Mesenteric fat pad (tissue), 1 donor: ENCODE measurements at places on chromosomes 4 and X. TPM values are rescaled to one million over a fixed set of nuclear protein-coding genes. Genes with fewer than 3 reads are reported as not detected.

GRCh38 chr4:138305050-138305449, 62.9 kb upstream of the SLC7A11 start:
- DNase-seq: no peak

GRCh38 chr4:124862261-124862660, 149.7 kb upstream of the ANKRD50 start:
- no peak for DNase-seq

DNA sequence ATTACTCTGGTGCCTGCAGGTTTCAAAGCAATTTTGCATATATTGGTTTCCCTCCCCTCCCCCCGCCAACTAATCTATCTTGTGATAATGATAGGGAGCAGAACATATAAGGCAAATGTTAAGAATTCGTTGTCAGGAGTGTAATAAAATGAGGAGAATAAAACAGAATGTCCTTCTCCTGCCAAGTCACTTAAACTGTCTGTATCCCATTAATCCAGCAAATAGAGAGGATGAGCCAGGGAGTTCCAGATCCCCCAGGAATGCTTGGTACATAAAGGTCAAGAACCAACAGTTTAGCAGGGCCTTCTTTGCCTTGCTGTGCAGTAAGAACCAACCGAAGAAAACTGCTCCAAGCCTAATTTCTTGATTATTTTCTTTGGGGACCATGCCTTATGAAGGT, 141.4 kb downstream of the AMELX start:
- DNase-seq: no peak

DNA sequence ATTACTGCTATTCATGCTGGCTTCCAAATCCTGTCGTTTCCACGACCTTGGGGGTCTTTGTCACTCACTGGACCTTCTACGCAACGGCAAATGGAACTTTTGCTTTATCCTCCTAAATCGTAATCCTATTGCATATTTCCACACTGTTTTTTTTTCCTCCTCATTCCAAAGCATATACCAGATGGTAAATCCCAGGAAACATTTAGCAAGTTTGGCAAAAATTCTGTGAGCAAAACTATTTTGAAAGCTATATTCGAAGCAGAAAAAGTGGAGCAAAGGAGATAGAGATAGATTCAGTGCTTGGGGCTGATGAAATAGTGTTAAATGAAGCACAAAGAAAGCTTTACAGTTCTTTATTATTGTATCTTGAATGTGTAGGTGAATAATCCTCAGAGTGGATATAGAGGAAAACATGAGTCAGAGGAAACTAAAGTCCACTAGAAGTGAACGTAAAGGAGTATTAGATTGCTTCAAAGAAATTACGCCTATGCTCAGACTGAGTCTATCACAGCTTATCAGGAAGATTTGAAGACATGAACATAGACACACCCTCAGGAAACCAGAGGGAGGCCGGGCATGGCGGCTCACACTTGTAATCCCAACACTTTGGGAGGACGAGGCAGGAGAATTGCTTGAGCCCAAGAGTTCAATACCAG, 50.2 kb upstream of the FAM9A start:
- DNase-seq: no peak

- DNase-seq: no peak
Observed at GRCh38 chr4:119804404-119804803, 175.8 kb upstream of the PDE5A start.

DNA sequence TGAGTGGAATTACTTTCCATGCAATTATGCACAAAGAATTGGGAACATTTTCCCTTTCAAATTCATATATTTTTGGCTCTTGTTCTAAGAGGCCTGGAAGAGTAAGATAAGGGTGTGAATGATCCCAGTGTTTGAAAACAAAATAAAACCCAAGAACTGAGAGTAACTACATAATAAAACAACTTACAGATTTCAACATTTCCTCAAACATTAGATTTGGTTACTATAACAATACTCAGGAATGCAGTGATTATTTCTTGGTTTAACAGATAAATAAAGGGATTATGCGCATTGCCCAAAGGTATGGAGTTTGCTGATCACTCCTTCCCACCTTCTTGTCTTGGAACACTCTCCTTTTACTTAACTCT, 292.5 kb downstream of the CAMK2D start:
- DNase-seq: no peak

DNA sequence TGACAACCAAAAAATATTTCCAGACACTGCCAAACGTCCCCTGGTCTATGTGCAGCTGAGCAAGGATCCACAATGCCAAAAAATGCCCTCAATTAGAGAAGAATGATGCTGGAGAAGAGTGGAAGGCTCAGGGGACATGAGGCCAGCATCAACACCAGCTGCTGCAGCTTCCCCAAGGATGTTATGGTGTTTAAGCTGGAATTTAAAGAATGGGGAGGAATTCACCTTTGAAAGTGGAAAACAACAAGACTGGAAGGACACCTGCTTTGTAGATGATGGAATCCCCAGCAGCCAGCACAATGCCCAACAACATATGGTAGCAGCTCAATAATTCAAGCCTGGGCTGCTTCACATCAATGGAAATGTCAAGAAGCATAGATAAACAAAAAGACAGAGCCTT, 20.3 kb upstream of the SMPX start:
- DNase-seq: no peak

- DNase-seq: no peak
Observed at GRCh38 chr4:38678078-38678477, 14.1 kb downstream of the KLF3 start.

DNA sequence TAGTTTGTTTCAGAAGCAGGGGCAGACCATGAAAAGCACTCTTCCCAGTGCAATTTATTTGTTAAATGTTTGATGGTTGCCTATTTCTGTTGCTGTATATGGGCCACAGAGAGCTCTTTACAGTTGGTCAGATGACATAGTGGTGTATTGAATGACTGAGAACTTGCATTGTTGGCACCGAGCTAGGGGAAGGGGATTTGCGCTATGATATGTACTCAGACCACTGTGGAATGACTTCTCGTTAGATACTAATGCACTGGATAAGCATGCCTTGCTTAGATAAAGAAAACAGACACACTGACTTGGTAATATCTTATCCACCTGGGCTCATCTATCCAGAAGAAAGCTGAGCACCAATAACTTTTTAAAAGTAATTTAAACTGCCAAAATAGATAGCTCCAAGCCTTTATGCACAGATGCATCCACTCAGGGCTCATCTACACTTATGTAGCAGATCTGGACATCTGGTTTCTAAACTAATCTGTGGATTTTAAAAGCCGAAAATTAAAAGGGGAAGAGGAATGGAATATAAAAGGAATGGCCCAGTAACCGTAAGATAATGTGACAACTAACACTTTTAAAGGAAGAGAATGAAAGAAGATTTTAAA, 132.7 kb downstream of the GATB start:
- DNase-seq: no peak

DNA sequence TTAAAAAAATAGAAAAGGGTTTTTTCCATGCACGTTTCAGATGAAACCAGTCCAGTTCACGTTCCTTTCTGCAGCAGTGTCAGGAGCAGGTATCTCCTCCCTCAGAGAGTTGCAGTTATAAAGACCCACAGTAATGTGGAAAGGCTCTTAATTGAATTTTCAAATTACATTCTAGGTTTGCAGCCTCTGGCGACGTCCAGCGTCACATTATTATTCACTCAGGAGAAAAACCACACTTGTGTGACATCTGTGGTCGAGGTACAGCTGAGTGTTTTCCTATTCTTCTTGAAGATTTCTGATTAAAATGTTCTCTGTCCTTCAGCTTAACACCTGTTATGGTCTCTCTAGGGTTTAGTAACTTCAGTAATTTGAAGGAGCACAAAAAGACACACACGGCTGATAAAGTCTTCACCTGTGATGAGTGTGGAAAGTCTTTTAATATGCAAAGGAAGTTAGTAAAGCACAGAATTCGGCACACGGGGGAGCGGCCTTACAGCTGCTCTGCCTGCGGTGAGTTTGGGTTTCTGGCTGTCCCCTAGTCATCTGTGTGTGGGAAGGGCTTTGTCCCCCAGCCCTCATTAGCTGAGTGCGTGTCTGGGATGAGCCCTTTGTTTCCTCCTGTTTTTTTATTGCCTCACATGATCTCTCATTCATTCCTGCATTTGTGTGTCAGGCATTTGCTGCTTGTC, 25.6 kb downstream of the ZBTB49 start:
- peak; percentile 11 for DNase-seq

The PLAC1 gene
- total RNA-seq: not detected

The TRIM75 gene
- not detected for total RNA-seq

The RNF212 gene
- 4.2 TPM for total RNA-seq
